ENCODE measurements at places on chromosomes 2 and 18.

GRCh38 chr18:55897091-55897689, 309.2 kb upstream of the TCF4 start:
- no peak for DNase-seq

DNA sequence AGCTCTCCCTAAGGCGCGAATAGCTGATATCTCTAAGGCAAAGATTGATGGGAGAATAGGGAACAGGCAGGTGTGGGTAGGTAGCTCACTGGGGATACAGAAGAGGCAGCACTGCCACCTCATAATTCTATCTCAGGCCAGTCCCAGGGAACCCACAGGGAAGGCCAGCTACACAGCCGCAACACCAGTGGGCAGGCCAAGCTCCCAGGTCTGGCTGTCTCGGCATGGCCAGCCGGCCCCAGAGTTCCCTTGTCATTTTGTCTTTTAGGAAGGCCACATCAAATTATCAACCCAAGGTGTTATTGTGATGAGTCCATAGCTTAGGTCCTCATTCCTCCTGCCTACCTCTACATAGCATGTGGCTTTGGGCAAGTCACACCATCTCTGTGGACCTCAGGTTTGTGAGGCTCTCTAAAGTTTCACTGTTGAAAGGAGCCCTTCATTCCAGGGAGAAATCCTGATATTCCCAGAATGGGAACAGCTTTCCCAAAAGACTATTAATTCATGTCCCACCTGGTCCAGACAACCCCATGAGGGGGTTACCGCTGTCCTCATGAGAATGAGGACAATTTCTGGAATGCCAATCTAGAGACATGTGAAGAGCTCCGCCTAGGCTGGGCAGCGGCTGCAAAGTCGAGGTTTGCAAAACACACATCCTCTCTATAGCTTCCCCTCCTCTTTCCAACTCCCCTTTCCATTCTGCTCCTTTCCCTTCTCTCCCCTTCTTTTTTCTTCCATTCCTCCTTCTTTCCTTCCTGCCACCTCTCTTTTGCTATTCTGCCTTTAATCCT, 287.1 kb upstream of the ID2 start:
- DNase-seq = no peak

GRCh38 chr18:32405588-32405987, 65.1 kb downstream of the GAREM1 start:
- DNase-seq = no peak

DNA sequence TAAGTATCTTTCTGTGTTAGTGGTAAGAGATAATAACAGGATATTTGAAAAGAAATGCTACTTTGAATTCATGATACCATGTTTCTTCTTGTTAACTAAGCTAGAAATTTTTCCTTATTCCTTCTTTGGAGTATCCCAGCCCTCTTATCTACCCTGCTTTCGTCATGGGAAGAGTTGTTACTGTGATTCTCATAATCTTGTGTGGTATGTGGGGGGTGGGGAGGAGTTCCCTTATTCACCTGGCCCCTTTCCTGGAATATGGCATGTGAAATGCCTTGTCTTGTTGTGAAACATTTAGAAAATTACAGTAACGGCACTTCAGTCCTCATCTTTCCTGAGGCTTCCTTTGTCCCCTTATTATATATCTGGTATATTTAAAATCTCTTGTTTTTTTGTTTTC, 129.9 kb downstream of the NCOA1 start:
- DNase-seq = no peak

All from NCI-H2029 treated with DMSO at 0.1 percent for 48 hours (cell line).